ENCODE measurements at places on chromosomes 2 and 18.

GRCh38 chr18:62959481-62959880, 244.1 kb downstream of the PHLPP1 start:
- no peak for DNase-seq

DNA sequence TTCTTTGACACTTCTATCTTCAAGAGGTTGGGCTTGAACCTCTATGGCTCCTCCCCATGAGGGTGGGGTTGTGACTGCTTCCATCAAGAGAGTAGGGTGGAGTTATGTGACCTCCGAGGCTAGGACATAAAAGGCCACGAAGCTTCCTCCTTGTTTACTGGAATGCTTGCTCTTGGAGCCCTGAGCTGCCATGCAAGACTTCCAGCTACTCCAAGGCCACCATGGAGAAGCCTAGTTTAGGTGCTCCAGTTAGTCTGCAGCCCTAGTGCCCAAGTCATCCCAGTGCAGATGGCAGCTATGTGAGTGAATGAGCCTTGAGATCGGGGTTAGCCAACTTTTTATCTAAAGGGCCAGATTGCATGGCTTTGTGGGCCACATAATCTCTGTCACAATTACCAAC, 2.4 kb upstream of the MERTK start:
- DNase-seq = no peak

DNA sequence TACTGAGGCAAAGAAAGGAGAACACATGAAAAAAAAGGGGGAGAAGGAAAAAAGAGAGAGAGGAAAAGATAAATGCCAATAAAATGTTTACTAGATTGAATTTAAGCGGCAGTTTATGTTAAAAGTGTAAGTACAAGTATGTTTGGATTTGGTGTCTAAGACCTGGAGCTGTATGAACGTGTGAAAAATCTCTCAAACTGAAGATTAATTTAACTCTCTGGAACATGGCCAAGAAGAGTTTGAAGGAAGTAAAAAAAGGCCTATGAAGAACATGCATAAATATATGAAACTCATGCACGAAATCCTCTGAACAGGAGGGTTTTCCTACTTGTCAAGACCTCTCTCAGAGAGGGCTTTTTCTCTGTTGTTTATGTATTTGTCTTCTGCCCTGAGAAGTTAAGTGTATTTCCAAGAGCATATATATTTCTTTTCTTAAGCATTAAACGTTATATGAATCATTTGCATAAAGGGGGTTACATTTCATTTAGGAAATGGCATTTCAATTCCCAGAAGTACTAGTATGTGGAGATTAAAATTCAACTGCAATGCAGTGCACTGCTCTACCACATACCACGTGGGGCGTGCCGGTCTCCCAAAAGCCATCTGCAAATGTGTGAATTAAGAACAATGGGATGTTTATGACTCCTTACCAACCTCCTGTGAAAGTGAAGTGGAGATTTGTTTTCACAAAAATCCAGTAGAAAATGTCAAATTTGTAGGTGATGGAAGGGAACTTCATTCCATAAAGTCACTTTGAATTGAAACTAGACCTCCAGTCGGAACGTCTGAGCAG, 281.1 kb upstream of the TRIB2 start:
- no peak for DNase-seq

GRCh38 chr2:169561364-169561763, 12.3 kb downstream of the FASTKD1 start:
- no peak for DNase-seq

DNA sequence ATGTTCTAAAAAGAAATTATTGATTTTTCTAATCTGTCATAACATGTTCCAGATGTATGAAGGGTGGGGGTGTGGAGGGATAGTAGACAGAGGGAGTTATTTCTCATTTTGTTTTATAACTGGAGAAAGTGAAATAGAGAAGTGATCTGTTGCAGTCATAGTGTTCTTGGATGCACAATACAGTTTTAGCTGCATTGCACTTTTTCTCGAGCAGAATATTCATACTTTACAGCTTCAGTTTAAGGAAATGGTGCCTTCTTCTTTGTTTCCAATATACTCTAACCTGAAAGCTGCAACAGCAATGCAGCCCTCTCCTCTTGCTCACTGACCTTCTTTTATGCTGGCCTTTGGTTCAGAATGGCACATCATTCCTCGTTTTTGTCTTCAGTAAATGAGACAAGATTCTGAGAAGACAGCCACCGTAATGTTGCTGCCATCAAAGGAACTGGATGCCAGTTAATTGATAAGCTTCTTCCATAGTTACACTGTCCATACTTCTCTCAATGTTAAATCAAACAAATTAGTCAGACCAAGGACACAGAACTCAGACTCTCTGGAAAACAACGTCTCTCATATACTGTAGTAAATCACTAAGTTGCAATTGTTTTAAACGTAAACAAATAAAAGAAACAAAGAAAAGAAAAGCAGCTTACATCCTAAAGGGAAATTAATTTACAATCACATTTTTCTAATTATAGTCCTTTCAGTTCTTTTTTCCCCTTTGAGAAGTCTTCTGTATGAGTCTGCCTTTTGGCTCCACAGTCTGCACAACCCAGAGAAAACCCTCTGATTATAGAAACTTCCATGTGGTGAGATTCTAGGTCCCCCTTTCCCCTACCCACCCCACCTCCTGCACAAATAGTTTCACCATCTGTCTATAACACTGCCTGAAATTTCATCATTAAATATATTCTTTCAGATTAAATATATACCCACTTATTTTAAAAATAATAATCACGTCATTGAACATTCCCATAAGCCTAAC, 97.4 kb upstream of the UGP2 start:
- DNase-seq = no peak

DNA sequence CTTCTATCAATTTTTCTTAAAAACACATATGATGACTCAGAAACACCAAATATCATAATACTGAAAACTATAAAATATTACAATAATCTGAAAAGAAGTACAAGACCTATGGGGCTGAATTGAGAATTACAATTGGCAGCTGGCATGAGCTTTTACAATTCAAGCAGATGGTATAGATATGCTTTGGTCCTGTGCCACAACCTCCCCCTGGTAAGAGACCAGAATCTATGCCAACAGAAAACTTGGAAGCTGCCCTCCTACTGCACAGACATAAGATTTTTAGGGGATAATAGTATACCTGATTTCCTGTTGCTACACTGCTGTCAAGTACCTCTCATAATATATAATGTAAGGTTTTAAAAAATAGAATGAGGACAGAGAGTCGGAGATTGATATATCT, 46.8 kb upstream of the CDH7 start:
- no peak for DNase-seq

DNA sequence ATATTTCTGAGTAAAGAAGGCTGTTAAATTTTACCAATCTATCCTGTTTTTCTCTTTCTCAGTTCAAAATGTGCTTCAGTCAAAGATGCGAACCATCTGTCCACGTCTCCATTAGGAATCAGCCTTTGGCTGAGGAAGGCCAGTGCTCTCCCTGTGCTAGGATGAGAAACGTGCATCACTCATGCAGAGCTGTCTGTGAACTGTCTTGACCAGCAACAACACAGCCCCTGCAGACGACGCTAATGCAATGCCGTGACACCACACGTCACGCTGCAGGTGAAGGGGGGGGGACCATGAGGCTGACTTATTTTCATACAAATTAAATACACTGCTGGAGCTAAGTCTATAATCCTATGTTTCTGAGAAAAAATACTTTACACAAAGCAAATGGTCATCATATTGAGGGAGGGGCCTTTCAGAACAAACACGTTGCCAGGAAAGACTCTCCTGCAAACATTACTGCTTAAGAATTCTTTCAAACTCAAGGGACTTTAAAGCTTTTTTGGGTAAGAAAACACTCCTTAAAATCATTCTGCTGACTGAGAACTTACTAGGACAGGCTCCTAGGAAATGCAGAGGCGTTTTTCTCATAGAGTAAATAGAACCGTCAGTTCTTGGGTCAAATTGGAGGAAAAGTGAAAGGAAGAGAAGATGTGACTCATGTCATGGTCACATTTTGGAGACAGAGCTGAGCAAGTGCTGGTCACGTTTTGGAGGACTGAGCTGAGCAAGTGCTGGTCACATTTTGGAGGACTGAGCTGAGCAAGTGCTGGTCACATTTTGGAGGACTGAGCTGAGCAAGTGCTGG, 97.0 kb downstream of the MBP start:
- no peak for DNase-seq
